ENCODE measurements at places on chromosomes 12 and 14.

GRCh38 chr14:60233891-60234290 lies 15.1 kb upstream of the PPM1A start:
- DNase-seq = no peak

DNA sequence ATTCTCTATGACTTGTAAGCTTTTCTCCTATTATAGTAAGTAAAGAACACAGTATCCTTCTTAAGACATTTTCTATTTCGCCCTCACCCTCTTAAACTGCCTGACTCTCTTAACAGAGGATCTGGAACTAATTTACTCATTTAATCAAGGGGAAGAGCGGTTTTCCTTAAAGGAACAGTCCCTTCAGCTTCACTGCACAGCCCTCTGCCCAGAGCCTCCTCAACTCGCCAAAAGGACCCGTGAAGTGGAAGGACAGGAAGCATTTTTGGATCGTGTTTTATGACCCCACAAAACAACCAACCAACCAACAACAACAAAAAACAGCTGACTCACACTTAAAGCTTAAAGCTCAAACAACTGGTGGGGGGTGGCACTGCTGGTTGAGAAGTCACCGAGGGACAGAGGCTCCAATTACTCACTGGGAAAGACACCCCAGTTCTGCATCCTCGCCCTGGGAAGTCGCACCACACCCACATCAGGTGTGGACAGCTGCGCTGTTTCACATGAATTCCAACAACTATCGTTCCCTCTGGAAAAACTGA lies 35.7 kb downstream of the NID2 start:
- no peak for DNase-seq

GRCh38 chr12:25615119-25615518 lies 62.0 kb upstream of the LMNTD1 start:
- DNase-seq = peak; percentile 38

DNA sequence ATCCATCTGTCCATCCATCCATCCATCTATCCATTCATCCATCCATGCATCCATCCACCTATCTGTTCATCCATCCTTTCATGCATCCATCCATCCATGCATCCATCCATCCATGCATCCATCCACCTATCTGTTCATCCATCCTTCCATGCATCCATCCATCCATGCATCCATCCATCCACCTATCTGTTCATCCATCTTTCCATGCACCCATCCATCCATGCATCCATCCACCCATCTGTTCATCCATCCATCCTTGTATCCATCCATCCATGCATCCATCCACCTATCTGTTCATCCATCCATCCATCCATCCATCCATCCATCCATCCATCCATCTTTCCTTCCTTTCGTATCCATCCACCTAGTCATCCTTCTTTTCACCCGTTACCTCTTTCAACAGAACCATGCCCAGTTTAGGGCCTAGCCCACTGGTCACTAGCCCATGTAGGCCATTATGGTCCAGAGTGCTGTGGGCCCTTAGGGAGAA lies 66.3 kb downstream of the KIF26A start:
- no peak for DNase-seq

GRCh38 chr12:55742719-55743405 lies at the start of gene GDF11:
GDF11 (plus strand) TSS chr12:55743122; CDS start chr12:55743317, 195 bp downstream.
- DNase-seq = peak; percentile 69

- no peak for DNase-seq
Measured at GRCh38 chr12:78386871-78387270, 477.7 kb upstream of the SYT1 start.

DNA sequence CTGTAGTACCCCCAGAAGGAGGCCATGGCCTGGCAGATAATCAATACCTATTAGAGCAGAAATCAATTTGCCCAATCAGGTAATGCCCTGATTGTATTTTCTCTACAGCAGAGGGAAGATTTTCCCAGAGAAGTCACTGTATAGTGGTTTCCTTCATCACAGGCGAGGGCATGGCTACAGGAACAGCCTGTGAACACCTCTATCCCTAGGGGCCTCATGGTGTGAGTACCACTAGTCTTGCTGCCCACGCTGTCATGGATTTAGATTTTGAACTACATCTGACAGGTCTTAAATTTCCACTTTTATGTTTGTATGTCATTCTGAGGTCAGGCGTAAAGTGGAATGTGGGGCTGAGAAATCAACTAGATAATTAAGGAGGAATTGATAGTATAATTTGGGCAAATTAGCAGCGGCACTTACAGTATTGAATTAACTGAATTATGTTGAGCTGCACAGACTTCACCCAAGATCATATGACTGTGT lies 42.4 kb upstream of the STXBP6 start:
- DNase-seq = no peak

GRCh38 chr14:50058113-50058512 lies 58.3 kb downstream of the VCPKMT start:
- peak; percentile 89 for DNase-seq

GRCh38 chr12:84218406-84218805 lies 694.2 kb downstream of the SLC6A15 start:
- no peak for DNase-seq

DNA sequence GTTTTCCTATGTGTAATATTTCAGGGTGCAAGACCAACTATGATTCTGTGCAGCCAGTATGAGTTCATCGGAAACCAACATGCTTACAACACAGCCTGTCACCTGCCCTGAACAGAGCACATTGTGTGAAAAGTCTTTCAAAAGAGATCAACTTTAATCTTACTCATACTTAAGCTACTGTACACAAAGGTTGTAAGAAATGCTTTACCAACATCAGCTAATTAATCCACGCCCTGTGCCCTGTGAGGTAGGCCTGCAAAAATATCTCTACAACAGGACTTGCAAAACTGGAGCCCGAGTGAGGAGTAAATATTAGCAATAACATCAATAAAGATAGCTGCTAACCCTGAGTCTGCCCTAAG lies 15.1 kb downstream of the APPL2 start:
- peak; percentile 92 for DNase-seq

DNA sequence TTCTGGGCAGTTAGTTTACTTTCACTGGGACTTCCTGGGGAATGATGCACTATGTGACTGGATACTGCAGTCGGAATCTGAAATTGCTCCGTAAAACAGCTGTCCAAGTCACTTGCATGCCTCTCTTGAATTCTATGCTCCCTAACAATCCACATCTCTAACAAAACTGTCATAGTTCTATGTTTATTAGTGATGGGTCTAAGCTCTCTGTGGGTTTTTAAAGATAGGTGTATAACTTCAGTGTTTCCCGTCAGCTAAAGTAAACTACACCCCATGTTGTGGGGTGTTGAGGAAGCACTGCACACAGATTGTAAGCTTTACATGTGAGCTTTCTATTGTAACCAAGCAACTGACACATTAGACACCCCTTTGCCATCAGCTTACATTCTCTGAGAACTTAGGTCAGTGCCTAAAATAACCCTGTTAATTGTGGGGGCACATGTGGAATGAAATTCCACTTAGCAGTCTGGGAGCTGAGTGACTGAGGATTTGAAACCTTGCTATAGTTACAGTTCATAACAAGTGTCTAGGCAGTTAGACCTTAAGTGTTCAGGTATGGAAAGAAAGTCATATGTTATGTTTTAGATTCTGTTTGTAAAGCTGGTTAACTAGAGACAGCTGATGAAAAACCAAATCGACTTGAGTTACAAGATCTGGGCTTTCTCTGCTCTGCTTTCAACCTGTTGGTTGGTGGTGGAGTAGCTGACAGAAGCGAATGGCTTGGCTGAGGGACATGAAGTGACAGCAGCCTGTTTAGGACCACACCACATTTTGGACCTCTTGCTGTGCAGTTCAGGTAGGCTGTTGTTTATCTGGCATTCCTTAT lies 165.7 kb downstream of the AKAP6 start:
- DNase-seq = no peak

DNA sequence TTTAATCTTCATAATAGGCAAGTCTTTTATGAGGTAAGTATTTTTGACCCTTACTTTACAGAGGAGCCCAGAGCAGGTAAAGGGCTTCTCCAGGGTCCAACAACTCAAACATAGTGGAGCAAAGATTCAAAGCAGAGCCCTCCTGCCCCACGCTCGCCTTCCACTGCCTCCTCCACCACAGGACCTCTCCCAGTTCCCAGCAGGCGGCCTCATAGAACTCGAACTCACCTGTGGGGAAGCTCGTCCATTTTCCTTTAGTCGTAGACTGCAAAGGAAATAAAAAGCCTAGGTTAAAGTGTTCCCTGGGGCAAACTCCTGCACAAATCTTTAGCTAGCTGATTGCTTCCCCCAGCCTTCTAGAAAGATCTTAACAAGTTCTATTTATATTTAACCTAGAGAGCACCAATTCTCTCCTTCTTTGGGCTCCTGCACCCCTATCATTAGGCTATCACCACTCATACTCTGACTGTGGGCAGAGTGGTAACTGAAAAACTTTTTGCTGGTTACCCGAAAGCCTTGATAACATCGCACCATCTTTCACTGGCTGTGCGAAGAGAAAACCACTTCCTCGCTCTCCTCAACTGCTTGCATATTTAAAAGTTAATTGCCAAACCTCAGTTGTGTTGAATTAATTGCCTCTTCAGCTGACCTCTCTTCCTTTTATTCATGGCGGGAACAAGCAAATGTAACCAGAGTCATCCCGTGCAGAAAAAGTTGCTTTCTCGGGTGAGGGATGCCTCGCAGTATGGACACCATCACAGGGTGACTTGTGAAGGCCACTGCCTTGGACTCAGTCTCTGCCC lies 299.6 kb downstream of the DPF3 start:
- no peak for DNase-seq

DNA sequence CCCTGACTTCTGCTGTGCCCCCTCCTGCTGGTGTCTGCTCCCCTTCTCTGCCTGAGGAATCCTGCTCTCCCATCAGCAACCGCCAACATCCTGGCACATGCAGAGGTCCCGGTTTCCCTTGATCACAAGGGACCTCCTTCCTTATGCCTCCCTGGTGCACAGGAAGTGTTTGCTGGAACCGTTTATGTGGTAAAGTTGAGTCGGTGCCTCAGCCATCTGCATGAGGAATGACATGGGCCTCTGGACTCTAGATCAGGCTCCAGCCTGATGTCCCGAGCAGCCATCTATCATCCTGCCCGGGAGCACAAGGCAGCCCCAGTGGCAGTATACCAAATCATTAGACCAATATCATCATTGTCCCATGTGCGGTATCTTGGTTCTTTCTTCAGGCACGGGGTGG lies 90.4 kb downstream of the BORCS5 start:
- peak; percentile 63 for DNase-seq

GRCh38 chr14:93778856-93779629 lies 9.2 kb downstream of the PRIMA1 start:
- DNase-seq = no peak

DNA sequence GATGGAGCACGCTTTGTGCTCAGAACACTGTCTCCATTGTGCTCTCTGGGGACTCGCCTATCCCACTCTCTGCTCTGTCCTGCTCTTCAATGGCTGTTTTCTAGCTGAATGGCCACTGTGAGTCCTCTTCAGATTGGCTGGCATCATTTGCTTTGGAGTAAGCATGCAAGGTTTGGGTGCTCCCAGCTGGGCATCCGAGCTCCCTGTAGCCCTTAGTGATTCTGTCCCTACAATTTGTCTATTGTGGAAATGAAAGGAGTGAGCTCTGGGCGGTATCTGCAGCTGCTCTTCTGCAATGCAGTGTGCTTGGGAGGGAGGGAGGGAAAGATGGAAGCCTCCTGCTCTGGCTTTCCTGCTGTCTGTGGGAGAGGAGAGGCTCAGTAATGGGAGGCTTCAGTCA lies 84.8 kb downstream of the SMOC1 start:
- DNase-seq = no peak

DNA sequence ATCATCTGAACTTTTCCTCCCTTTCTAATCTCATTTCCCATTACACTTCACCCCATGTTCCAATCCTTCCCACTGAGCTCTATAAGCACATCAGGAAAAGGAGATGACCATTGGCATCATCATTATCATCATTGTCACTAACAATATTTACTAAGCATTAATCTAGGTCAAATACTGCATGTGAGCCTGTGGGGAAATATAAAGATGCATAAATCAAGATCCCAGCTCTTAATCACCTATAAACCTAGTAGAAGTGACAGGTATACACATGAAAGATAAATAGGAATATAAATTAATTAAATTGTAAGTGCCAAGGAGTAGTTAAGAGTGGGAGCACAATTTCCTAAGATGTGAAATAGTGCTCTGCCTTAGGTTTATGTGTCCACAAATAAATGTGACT lies 100.6 kb downstream of the OTOGL start:
- DNase-seq = no peak

GRCh38 chr12:57190037-57190436 lies 26.6 kb upstream of the NXPH4 start:
- no peak for DNase-seq

DNA sequence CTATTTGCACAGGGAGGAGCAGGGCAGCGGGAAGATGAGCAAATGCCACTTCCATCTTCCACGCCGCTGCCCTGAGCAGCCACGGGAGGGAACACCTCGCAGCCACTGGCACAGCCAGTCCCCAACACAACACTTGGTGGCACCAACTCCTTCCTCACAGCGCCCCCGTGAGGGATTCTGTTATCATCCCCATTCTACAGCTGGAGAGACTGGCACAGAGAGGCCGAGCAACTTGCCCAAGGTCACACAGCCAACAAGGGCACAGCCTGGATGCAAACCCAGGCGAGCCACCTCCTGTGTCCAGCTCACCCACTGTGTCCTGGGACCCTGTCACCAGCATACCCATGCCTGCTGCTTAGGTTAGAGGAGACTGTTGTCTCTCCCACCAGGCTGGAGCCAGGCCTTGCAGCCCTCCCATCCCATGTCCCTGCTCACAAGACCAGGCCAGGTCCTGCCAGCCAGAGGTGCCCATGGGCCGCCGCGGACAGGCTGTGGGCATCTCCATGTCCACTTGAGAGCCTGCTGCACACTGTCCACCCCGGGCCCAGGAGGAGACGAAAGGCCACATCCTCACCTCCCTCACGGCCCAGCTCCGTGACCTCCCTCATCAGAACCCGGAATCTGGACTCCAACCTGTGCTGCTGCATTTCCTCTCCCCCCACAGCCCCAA lies 57.0 kb downstream of the NCOR2 start:
- DNase-seq = no peak

DNA sequence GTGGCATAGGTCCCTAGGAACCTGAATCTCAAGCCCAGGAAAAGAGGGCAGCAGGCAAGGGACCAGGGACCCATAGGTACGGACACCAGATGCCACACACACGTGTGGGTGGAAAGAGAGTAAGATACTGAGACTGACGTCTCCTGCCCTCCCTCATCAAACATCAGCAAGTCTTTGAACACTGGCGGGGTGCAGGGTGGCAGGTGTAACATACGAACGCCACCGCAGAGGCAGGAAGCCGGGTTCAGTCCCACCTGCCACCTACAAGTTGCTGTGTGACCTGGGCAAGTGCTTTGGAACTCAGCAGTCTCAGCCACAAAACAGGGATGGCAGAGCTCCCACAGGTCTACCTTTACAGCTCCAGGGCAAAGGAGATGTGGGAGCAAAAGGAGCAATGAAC lies 11.1 kb downstream of the ACTN1 start:
- DNase-seq = no peak

GRCh38 chr12:110776410-110776809 lies 33.7 kb upstream of the PPP1CC start:
- DNase-seq = no peak

GRCh38 chr12:3672113-3672509 lies 80.8 kb downstream of the CRACR2A start:
- DNase-seq = no peak

DNA sequence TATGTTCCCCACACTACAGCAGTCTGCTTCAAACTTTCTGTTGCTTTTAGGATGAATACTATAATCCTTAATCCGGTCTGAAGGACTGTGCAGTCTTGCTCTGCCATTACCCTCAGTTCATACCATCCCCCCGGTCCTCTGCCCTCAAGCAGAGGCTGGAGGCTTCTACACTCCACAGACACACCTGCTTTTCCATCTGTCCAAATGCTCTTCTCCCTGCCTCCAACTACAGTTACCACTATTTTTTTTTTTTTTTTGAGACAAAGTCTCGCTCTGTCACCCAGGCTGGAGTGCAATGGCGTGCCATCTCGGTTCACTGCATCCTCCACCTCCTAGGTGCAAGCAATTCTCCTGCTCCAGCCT lies 19.3 kb upstream of the KCNH3 start:
- DNase-seq = no peak
